Activated T-cell treated with anti-CD3 and anti-CD28 coated beads for 1 hour (primary cell): ENCODE measurements at places on chromosomes 2 and 18.

DNA sequence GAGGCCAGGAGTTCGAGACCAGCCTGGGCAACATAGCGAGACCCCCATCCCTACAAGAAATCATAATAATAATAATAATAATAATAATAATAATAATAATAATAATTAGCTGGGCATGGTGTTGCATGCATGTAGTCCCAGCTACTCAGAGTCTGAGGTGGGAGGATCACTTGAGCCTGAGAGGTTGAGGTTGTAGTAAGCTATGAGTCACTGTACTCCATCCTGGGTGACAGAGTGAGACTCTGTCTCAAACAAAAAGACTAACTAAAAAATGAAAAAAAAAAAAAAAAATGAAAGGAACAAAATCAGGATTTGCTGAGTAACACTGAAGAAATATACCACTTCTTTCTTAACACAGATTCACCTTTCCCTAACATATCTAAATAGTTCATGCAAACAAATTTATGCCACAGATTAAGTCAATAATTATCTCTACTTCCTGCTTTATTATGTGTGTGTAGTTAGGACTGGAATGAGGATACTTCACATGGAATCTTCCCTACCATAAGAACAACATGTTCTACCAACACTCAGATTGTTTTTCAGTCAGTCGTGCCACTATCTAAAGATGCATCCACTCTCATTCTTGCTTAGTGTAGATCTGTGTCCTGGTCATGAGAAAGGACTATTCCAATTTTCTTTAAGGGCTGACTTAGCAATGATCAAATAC is 928.7 kb downstream of the SLC4A3 start:
- no peak for DNase-seq

DNA sequence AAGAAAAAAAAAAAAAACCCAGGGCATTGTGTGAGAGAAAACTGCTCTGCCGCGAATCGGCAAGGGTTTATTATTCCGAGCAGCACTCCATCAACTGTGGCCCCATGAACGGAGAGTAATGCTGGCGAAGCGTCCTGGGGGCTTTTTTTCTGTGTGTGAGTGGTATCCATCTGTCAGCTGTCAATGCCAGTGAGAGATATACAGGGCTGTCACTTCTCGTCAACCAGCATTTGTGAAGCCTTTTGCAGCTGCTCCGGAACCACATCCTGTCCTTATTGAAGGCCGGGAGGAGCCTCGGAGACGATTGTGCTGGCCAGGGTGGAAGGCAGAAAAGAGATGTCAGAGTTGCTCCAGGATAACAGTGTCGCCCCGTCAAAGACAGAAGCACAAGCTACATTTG is 356.9 kb upstream of the SMIM21 start:
- no peak for DNase-seq

DNA sequence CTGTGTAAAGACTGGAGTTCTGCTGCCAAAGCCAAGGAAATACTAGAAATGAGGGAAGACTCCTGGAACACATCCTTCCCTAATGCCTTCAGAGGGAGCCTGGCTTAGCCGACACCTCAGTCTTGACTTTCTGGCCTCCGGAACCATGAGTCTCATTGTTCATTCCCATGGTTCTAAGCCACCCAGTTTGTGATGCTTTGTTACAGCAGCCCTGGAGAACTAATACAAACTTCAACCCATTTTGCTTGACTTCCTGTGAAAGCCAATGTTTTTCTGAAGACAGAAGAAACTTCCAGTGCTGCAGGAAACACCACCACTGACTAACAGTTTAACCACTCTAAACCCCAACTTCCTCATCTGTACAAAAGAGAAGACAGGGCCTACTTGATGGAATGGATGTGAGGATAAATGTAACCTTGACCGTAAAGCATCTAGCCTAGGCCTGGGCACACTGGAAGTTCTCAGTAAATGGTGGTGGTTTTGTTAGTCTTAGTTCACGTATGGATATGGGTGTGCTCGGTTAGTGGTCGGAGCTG is 85.9 kb upstream of the RFX8 start:
- no peak for DNase-seq

- DNase-seq = no peak
These were observed 3.8 kb downstream of the TCF4 start for GRCh38 chr18:55584201-55584600.

- DNase-seq = no peak
These were observed 52.2 kb upstream of the CTAGE1 start for GRCh38 chr18:22469926-22470247.
